Activated CD8-positive, alpha-beta memory T cell treated with anti-CD3 and anti-CD28 coated beads for 24 hours (primary cell): ENCODE measurements at places on chromosomes 1 and 21.

GRCh38 chr1:215970406-215970805, 403.3 kb downstream of the KCTD3 start:
- no peak for DNase-seq

DNA sequence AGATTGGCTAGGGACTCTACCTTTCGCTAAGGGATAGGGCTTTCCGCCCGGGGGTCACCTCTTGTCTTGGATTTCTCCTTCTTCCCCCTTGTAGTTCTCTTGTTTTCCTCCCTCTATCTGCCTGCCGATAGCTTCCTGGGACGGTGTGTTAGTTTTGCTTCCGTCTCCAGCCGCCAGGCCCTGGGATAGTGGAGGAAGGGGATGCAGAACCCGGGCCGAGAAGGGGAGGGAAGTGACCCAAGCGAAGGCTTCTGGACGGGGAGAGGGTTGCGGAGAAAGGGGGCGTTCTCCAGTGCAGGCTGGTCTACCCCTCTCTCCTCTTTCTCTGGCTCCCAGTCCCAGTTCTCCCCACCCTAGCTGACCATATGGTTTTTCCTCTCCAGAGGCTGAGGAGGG, 871 bp downstream of the TUFT1 start:
- peak; percentile 58 for DNase-seq

DNA sequence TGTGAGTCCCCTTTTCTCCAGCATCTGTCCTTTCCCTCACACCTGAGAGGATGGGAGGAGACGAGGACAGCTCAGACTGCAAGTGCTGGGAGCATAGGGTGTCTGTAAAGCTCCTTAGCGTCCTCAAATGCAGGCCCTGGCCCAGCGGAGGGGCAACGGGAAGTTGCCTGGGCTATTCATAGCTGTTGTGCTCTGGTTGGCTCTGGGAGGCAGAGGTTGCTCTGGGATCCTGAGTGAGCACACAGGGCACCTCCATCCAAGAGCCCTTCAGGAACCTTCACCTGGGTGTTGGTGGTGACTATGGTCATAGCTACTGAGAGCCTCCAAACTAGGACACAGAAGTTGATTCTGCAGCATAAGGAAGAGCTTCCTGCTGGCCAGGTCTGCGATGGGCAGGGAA, 2.6 kb downstream of the PADI1 start:
- DNase-seq, result no peak

- no peak for DNase-seq
Observed at GRCh38 chr1:2856066-2856390, 54.5 kb upstream of the TTC34 start.

DNA sequence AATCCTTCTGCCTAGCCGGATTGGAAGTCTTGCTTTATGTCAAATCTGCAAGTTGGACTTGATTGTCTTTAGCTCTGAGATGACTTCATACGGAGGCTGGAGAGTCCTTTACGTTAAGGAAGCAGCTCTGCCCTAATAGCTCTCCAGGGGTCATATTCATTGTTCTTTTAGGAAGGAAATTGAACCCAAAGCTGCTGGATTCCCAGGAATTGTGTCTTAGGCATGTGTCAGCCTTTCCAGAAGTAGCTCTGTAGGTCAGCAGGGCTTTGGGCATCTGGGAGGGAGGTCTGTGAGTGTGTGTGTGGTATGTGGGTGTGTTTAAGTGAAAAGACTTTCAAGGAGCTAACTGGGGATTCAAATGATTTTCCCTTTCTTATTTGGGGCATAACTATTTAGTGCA, 82.4 kb downstream of the ABCA4 start:
- DNase-seq, result no peak
